ENCODE measurements at places on chromosomes 3 and 15.

DNA sequence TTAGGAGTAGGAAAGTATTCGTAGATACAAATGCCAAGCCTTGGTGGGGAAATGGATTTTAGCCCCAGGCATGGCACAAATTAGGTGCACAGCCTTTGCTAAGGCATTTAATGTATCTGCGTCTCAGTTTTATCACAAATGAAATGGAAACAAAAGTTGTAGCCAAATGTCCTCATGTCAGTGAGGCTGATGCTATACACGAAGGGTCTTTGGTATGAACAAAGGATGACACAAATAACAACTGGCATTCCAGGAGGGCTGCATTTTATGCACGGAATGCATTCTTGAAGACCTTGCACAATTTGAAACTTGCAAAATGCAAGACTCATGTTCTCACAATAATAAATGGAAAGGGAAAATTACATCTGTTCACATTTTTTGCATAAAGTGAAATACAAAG is 181.9 kb downstream of the SV2B start:
- DNase-seq: no peak

- DNase-seq: no peak
Measured at GRCh38 chr15:75725719-75726607, 13.3 kb upstream of the CSPG4 start.

DNA sequence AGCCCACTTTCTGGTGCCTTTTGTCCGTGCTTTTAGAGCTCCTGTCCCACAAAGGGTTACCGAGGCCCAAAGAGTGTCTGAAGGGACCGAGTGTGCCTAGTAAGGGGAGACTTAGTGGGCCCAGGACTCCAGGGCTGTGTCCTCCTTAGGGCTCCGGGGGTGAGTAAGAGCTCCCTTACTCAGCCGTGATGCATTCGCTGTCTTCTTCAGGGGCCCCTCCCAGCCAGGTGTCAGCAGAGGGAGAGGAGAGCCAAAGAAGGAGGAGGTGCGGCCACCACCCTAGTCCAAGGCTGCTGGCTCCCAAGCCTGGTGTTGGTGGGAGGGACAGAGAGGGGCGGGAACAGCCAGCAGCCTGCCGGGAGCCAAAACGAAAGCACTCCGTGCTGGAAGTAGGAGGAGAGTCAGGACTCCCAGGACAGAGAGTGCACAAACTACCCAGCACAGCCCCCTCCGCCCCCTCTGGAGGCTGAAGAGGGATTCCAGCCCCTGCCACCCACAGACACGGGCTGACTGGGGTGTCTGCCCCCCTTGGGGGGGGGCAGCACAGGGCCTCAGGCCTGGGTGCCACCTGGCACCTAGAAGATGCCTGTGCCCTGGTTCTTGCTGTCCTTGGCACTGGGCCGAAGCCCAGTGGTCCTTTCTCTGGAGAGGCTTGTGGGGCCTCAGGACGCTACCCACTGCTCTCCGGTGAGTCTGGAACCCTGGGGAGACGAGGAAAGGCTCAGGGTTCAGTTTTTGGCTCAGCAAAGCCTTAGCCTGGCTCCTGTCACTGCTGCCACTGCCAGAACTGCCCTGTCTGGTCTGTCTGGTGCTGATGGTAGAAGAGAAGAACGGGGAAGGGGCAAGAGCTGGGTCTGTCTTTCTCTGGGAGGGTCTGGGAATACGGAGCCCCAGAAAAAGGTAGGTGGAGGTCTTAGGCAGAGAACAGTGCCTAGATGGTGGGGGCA is at the start of gene IL17RC:
Gene IL17RC (plus strand): TSS at position 365 of the 947 bp plus-strand sequence. CDS start 218 bp downstream, at position 583.
- no peak for DNase-seq

- peak; percentile 9 for DNase-seq
Measured at GRCh38 chr15:98651036-98651481, 2.7 kb downstream of the IGF1R start.

DNA sequence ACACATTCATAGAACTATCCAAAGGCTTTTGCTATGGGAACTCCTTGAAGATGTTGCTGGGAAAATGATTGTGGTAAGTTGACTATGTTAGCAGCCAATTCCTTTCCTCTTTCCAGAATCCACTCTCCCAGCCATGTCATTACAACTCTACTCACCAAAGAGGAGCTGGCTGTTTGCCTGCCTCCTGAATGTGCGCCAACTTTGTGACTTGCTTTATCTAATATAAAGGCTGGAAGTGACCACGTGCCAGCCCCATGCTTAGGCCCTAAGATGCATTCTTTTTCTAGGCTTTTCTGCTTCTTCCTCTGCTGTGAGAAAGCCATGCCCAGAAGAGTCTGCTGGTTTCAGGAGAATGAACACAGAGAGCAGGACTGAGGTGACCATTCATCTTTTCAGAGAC is 182.2 kb downstream of the GABRB3 start:
- no peak for DNase-seq

DNA sequence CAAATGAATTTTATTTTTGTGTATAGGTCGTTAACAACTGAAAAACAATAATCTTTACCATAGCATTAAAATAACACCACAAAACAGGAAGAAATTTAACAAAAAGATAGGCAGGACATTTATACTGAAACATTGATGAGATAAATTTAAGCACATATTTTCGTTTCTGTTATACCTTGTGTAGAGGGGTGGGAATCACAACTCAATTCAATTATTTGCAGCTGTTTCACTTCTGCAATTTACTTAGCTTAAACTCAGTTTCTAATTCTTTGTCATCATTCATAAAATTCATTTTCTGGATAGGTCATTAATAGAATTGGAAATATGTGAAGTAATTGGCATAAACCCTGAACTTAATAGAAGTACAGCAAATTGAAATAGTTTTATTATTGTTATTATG is 42.3 kb downstream of the TP63 start:
- DNase-seq: no peak

GRCh38 chr3:38630606-38631005 is 18.9 kb downstream of the SCN5A start:
- no peak for DNase-seq

- DNase-seq: no peak
Measured at GRCh38 chr15:91603384-91604080, 250.0 kb upstream of the SLCO3A1 start.

GRCh38 chr3:57085211-57085610 is 24.7 kb downstream of the SPATA12 start:
- no peak for DNase-seq

GRCh38 chr3:104628185-104628789 is 738.4 kb upstream of the ALCAM start:
- DNase-seq: no peak

GRCh38 chr3:63934041-63934866 is 22.1 kb upstream of the SCAANT1 start:
- DNase-seq: peak; percentile 22

- peak; percentile 58 for DNase-seq
Measured at GRCh38 chr3:152257563-152258035, 11.1 kb upstream of the MBNL1 start.

- no peak for DNase-seq
Measured at GRCh38 chr3:197491923-197492664, 63.7 kb downstream of the BDH1 start.

DNA sequence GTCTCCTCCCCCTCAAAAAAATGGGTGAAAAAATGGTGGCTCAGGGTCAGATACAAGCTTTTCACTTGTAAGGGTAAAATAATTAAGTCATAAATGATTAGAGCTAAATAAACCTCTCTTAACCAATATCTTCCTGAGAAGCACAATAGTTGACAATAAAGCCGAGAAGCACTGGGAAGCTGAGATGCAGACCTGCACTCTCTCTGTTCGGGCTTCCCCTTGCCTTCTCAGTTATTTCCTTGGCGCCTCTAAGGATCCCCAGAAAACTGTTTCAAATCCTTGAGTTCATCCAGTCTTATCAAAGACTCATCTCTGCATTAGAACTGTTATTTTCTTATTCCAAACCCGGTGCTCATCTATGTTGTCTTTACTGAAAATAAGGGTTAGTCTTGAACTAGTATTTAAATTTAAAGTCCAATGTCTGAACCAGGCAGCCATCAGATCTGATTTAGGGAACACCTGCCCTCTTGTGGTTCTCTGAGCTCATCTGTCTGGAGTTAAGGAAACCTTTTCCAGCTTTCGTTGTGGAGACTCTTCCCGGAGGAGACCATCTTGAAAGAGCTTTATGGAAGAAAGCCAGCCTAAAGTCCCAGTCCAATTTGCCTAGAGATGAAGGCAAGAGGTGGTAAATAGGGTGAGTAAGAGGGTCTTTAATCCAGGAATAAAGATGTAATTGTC is 256.4 kb upstream of the MCTP2 start:
- no peak for DNase-seq

GRCh38 chr3:5187920-5188418 is 462 bp downstream of the EDEM1 start:
- peak; percentile 37 for DNase-seq

DNA sequence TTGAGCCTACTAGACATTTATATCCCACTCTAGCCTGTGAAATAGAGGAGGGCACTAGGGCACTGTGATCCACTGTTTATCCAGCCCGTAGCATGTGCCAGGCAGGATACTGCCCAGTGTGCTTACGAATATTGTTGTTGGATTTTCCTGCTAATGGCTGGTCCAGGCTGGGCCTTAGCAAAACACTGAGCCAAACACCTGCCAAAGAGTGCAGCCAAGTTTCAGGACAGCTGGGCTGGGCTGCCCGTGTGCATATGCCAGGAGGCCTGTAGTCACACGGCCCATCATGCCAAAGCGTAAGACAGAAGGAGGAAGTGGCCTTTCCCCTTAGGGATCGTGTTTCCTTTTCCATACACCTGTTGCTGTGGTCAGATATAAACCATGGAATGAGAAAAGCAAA is 54.5 kb upstream of the ABHD10 start:
- no peak for DNase-seq

- DNase-seq: no peak
Measured at GRCh38 chr15:48102167-48102566, 18.6 kb upstream of the SLC24A5 start.

DNA sequence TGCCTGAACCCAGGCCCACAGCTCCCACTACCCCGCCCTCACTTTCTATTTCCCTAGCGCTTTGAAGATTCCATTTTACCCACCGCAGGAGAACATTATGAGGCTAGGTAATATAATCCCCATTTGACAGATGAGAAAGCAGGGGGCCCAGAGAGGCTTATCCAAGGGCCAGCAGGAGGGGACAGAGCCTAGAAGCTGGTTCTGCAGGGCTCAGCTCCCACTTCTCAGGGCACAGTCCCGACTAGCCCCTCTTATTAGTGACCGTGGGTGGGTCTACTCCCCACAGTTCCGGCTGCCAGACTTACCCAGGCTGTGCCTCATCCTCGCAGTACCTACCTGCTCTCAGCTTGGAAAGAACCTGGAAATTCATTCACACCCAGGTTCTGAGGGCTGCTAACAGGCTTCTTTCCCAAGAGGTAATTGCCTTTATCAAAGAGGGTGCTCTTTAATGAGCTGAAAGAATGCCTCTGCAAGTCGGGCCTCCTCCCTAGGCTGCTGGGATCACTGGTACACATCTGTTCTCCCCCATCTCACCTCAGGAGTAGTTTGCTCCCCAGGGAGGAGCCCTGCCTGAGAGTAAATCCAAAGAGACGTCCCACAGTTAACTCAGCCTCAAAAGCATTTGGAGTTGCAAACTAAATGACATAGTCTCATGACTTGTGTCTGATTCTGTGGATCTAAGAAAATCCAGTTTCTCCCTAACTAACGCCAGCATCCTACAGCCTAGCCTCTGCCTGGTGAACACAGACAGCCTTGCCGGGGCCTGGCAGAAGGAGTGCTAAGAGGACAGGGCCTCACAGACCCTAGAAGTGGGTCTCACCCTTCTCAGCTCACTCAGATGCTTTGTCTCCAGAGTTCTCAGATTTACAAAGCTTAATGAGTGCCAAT is 125.0 kb downstream of the CHSY1 start:
- DNase-seq: no peak

- DNase-seq: no peak
Measured at GRCh38 chr3:58659051-58659675, 7.4 kb downstream of the FAM3D start.

- DNase-seq: no peak
Measured at GRCh38 chr3:185711255-185711870, 113.5 kb downstream of the IGF2BP2 start.

DNA sequence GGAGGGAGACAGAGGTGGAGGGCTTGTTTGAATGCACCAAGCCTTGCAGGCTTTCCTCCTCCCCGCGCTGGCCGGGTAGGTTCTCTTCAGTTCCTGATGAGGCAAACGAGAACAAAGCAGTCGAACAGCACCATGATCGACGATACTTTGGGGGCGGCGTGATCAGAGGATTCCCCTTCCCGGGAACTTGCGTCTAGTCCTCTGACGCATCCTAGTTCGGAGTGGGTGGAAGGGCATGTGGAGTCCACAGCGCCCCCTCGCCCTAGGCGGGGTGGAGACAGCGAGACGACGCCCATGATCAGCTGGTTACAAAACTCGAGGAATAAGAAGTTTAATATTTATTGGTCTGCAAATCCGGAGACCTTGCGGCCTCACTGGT is 452 bp upstream of the SV2B start:
- no peak for DNase-seq

- DNase-seq: no peak
Measured at GRCh38 chr3:70360979-70361760, 48.7 kb upstream of the MDFIC2 start.

GRCh38 chr3:54755756-54756155 is 172.1 kb downstream of the LRTM1 start:
- no peak for DNase-seq

Data from CD4-positive, alpha-beta T cell treated with Interleukin-6 at 100 ng/mL for 8 hours (primary cell).